WERI-Rb-1 (cell line): ENCODE measurements at places on chromosomes 2 and 18.

- DNase-seq: no peak
These were observed 191.4 kb downstream of the RBM43 start for GRCh38 chr2:151070253-151070652.

GRCh38 chr18:13638719-13639595 lies 87.4 kb downstream of the FAM210A start:
- no peak for DNase-seq

- no peak for DNase-seq
These were observed 76.3 kb downstream of the COLEC12 start for GRCh38 chr18:424071-424661.

DNA sequence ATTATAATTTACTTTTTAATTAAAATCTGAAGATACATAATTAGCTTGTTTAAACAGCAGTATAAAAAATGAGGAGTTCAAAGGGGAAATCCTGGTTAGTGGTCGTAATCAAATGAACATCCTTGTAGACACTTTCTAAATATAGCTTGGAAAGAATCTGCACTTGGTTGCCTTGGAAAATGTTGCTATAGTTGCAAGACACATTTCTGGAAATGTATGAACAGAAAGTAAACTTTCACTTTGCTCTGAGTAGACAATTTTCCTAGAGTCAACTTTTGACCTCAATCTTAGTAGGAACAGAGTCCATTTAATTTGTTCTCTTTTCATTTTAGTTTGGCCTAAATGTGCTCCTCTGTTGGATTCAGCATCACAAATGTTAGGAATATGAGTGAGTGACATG lies 38.3 kb downstream of the GCA start:
- no peak for DNase-seq

DNA sequence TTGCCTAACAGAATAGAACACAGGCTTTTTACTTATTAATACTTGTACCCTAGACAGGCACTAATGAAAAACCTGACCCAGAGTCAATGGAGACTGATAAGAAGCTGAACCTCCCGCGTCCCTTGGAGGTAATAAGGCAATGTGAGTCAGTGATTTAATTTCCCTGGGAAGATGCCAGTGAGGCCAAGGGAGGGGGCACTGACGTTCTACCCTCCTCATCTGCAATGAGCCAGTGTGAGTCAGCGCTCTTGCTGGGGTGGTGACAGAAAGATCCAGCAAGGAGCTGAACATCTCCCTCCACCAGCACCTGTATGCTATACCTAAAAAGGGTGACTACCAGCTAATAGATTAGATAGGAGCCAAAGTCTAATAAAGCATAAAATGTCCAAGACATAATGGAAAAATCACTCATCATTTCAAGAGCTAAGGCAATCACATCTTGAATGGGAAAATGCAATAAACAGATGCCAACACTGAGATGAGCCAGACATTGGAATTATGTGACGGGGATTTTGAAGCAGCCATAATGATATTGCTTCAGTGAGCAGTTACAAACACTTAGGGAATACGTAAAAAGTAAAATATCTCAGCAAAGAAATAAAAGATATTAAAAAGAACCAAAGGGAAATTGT lies 116.9 kb downstream of the TPGS2 start:
- DNase-seq: no peak

- DNase-seq: no peak
These were observed 91.7 kb downstream of the NRP2 start for GRCh38 chr2:205773989-205774388.

GRCh38 chr2:206518997-206519396 lies 75.7 kb downstream of the ADAM23 start:
- DNase-seq: no peak

DNA sequence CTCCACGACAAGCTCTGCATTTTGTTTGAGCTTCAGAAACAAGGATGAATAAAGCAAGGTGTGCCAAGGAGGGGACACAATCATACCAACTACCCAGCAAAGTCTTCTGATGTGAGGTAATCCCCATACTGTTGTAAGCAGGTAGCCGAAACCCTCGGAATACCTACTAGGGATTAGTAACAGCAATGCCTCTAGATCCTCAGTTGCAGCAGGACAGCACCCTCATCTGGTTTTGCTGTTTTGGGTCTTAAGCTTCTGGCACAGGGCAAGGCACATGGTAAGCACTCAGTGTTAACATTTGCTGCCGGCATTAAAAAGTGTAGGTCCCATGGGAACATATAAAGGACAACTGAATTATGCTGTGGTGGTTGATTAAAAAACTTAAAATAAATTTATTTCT lies 16.0 kb upstream of the LINC00305 start:
- DNase-seq: no peak

- no peak for DNase-seq
These were observed 238.4 kb downstream of the PID1 start for GRCh38 chr2:229032608-229033234.

DNA sequence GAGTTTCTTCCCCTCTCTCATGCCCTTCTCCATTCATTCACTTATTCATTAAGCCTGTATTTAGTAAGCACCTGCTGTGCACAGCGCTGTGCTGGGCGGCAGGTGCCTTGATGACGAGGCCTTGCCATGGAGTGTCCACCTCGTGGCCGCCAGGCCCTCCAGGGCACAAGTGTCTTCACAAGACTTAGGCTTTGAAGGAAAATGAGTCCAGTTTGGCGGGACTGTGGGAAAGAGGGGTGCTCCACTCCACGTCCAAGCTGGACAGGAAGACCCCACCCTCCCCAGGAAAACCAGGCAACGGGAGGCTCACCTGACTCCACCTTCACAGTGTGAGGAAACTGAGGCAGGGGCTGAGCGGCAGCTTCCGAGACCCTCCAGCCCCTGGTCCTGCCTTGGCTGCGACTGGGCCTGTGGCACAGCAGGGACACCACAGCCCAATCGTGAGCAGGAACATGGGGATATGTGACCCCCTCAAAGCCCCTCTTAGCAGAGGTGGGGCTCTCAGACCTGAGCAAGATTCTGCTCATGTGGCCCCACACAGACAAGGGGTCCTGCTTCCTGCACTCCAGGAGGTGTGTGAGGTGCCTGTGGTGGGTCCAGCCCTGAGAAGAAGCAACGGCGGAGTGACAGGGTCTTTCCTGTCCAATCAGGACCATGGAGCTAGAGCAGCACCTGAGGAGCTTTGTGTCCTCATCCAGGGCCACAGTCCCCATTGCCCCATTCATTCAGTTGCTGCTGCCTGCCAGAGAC lies 110.3 kb upstream of the ODC1 start:
- no peak for DNase-seq

DNA sequence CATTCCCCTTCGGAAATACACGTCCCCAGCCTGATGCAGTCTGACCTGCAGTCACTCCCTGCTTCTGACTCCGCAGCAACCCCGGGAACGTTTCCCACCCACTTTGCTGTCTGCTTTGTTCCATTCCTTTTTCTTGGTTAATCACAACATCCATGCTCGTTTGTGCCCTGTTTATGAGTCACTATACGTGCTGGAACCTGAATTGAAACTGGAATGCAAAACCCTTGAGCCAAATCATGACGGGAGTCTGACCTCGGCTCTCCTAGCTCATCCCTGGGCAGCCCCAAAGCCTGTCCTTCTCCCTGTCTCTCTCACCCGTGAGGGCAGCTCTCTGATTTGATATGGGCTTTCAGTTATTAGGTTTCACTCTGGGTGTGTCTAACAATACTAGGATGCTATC lies 57.1 kb upstream of the RNF152 start:
- DNase-seq: no peak

- DNase-seq: no peak
These were observed 1.4 kb downstream of the UBE2F start for GRCh38 chr2:237968048-237968862.

DNA sequence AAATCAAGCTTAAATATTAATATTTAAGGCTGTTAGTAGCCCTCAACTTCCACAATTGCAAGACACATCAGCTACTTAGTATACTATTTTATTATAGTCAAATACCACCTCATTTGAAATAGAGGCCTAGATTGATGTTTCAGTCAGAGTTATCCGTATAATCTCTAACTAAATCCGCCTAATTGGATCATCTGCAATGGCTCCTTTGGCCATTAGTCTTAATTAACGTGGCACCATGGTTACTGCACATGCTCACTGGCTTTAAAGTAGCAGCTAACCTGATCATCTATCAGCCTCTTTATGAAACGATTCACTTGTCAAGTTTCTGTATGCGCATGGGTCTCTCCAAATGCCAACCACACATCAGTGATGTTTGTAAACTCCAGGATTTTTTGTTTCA lies 112.3 kb downstream of the COLEC12 start:
- DNase-seq: peak; percentile 68

DNA sequence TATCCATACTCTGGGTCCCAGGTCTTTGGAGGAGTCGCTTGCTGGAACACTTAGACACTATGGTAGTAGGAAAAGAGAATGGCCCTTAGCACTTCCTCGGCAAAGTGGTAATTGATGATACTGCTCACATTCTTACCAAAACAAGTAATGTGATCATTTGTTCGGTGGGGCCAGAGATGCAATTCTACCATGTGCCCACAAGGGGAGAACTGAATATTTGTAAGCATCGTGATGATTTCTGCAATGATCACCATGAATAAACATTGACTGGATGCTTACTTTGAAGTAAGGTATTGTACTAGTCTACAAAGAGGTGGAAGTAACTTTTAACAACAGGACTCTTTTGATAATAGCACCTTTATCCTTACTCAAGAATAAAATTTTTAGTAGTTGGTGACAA lies 109.7 kb downstream of the CD8B2 start:
- no peak for DNase-seq

DNA sequence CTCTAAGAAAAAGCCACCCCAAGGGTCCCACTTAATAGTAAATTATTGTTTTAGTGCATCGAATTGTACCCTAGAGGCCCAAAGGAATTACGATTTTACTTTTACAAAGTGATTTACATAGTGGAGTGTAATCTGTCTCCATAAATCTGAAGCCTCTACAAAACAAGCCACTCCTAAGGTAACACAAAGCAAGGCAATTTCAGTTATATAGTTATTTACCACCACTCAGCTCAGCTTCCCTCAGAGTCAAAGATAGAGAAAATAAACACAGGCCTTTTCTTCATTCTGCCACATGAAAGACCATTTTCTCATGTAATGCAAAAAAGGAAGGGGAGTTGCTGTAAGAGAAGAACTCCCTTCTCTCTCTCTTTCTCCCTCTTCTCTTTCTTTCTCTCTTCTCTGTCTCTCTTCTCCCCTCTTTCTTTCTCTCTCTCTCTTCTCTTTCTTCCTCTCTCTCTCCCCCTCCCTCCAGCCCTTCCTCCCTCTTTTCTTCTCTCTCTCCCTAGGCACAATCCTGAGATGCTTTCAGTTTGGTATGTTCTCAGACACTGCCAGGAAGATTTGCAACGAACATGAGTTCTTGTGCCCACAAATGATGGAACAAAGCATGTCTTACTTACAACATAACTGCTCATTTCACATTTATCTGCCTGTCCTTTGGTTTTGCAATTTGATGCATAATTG lies 264.5 kb downstream of the BCL2 start:
- DNase-seq: no peak

DNA sequence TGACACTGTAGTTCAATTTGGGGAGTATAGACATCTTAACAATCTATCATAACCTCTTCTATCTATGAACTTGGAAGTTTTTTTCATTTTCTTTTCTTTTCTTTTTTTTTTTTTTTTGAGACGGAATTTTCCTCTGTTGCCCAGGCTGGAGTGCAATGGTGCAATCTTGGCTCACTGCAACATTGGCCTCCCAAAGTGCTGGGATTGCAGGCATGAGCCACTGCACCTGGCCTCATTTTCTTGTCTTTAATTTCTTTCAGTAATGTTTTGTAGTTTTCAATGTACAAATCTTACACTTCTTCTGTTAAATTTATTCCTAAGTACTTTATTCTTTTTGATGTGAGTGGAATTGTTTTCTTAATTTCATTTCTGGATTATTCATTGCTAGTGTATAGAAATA lies 14.6 kb downstream of the ASAP2 start:
- no peak for DNase-seq

DNA sequence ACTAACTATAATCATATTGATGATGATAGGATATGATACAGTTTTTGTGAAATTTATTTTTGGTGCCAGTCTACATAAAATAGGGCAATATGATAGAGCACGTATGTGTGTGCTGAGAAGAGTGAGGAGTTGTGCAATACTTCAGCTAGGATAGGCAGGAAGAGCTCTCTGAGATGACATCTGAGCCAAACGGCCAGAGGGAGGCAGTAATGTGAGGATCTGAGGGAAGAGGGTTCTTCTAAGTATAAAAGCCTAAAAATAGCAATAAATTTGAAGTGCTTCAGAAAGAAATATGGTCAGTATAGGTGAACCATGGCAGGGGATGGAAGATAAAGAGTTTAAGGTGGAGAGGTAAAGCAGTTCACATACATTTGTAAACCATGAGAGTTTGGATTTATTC lies 102.5 kb downstream of the OLA1 start:
- no peak for DNase-seq

DNA sequence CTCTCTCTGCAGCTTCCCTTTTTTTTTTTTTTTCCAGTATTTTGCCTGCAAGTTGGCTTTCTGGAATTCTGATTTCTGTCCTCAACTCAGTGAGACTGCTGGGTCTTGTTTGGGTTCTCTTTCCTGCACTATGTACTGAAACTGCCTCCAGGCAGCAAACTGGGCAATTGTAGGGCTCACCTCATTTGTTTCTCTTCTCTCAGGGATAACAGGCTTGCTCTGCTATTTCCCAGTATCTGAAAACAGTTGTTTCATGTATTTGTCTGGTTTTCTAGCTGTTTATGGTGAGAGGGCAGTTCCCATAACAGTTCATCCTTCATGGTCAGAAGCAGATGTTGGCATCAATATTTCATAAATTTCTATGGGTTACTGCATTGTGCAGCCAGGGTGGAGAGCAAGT lies 206.0 kb downstream of the CYRIA start:
- DNase-seq: no peak

GRCh38 chr2:232668805-232669444 lies 28.2 kb upstream of the GIGYF2 start:
- DNase-seq: peak; percentile 51

DNA sequence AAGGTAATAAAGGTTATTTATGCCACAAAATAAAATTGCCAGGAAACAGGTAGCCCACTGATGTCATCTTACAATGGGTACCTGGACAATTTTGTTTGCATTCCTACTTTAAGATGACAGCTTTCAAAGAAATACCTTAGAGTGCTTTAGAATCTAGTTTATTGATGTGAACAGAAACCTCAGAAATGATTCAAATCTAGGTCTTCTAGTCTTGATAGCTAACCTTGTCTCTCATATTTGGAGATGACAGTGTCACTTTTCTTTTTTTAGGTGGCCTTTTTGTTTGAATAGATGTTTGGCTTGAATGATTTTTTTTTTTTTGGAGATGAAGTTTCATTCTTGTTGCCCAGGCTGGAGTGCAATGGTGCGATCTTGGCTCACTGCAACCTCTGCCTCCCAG lies 69.1 kb downstream of the PIK3C3 start:
- DNase-seq: no peak

- DNase-seq: no peak
These were observed 206.9 kb upstream of the LYPD1 start for GRCh38 chr2:132876745-132877391.

GRCh38 chr2:43391201-43391877 lies 164.9 kb upstream of the ZFP36L2 start:
- DNase-seq: no peak

- DNase-seq: no peak
These were observed 205.1 kb downstream of the BABAM2 start for GRCh38 chr2:28095622-28096021.

- no peak for DNase-seq
These were observed 52.9 kb downstream of the PPP1R1C start for GRCh38 chr2:182038576-182038975.
